Mammary microvascular endothelial cell (primary cell): ENCODE measurements at places on chromosomes 13 and 19. TPM values are rescaled to one million over a fixed set of nuclear protein-coding genes. Genes with fewer than 3 reads are reported as not detected.

Gene PRR22
- 0.44 and 0.60 TPM in 2 replicates for total RNA-seq

Gene PLVAP
- total RNA-seq: 6.3 and 8.9 TPM in 2 replicates

Gene SHISA2
- 0.44 and 0.73 TPM in 2 replicates for total RNA-seq

Gene LIM2
- total RNA-seq: not detected in 2 replicates

Gene MEDAG
- total RNA-seq: 3.7 and 4.6 TPM in 2 replicates
